ENCODE measurements at places on chromosomes 2 and 18.

GRCh38 chr2:19837235-19837766 is 64.5 kb downstream of the TTC32 start:
- DNase-seq: no peak

- no peak for DNase-seq
These were observed 56.1 kb upstream of the NFE2L2 start for GRCh38 chr2:177320596-177320995.

GRCh38 chr2:112920923-112921532 is 10.1 kb downstream of the IL37 start:
- no peak for DNase-seq

DNA sequence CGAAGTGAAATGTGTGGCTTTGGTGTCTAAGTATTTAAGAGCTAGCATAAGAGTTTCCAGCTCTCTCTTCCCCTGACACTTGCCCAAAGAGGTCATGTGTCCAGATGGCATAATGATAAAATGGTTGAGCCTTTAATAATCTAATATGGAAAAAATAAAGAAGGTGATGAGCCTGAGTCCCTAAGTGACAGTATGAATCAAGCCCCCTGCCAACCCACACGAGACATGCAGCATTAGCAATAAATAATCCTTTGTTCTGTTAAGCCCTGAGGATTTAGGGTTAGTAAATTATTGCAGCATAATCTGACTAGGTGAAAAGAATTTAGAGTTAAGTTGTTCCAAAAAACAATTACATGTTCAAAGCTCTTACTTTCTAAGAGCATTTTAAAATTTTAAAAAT is 217.2 kb upstream of the CCDC150 start:
- no peak for DNase-seq

- no peak for DNase-seq
These were observed 13.9 kb downstream of the DYSF start for GRCh38 chr2:71467180-71467815.

DNA sequence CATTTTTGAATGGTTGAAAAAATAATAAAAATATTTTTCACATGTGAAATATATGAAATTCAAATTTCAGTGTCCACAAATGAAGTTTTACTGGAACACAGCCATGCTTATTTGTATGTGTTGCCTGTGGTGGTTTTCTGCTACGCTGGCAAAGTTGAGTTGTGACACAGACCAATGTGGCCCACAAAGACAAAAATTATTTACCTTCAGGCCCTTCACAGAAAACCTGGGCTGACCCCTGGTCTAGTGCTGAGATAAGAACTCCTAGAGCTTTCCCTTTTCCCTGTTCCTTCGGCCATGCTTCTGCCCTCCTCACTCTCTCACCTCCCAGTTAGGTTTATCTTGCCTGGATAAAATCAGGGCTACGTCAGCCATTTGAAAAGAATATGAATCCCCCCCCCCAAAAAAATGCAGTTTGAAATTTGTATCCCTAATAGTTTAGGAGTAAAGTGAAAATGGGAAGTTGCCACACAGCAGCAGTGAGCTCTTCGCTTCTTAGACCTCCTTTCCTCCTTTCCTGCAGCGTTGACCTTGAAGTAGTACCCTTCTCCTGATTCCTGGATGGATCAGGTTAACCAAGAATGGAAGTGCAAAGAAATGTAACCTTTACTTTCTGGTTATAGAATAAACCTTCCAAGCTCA is 91.0 kb downstream of the LIMS1 start:
- DNase-seq: no peak

DNA sequence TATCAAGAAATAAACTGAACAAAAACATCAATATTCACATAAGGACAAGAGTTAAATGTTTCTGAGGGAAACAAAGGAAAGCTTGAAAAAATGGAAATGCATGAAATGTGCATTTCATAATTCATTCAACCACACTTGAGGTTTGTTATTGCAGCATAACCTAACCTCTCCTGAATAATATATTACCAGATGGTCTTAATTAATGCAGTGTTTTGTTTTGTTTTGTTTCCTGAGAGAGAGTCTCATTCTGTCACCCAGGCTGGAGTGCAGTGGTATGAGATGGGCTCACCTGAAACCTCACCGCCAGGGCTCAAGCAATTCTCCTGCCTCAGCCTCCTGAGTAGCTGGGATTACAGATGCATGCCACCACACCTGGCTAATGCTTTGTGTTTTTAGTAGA is 139.9 kb upstream of the PIEZO2 start:
- DNase-seq: no peak

GRCh38 chr18:44696892-44697291 is 16.2 kb downstream of the SETBP1 start:
- no peak for DNase-seq

GRCh38 chr2:233413559-233414272 is 59.4 kb downstream of the DGKD start:
- no peak for DNase-seq

GRCh38 chr2:88537640-88538039 is 85.1 kb upstream of the FOXI3 start:
- DNase-seq: no peak

- no peak for DNase-seq
These were observed 3.8 kb downstream of the ACTG2 start for GRCh38 chr2:73896362-73897239.

DNA sequence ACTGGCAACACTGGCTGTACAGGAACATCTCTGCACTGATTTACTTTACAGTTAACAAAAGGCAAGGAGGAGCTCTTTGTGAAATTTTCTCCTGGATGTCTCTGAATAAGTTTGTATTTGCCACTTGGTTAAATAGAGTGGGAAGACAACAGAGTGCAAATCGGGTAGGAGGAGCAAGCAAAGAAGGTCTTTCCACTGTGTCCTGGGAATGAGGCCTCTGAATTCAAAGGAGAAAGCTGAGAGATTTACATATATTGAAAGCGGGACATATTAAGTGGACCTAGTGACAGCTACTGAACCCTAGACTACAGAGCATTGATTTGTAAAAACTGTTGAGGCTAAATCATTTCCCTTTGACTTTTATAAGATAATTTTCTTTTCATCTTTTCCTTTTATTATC is 117.4 kb upstream of the CHRNA1 start:
- DNase-seq: no peak

- no peak for DNase-seq
These were observed 165.9 kb upstream of the ID2 start for GRCh38 chr2:8515864-8516533.

DNA sequence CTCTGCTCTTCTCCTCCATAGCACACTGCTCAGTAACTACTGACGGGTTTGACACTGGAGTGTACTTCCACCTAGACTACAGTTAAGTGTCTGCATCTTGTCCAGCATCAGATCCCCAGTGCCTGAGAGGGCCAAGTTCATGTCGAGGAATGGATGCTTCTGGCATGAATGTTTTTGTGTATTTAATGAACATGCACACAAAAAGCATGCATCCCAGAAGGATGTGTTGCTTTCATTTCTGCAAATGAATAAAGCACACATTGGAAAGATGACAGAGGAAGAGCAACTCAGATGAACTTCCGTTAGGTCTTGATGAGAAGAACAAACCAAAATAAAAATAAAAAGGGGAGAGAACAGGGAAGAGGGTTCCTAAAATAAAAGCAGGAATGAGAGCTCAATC is 27.9 kb downstream of the C2orf49 start:
- DNase-seq: no peak

- no peak for DNase-seq
These were observed 142.7 kb upstream of the KLHL14 start for GRCh38 chr18:32915516-32915915.

DNA sequence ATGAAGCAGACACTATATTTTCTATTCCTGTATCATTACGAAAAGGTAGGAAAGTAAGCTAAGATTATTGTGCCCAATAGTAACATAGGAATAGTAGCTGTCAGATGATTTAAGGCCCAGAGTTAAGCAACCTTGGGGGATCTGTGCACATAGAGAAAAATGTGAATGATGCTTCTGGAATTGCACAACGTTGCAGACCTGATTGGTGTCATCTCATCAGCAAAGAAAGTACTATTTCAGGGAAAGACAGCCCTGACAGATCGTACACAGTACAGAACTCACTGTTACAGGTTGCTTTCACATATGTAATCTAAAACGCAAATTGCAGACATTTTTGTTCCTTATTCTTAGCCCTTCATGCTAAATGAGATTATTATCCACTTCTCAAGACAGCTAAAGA is 535.9 kb downstream of the TRIB2 start:
- DNase-seq: no peak

GRCh38 chr2:143535802-143536201 is 406.6 kb downstream of the ARHGAP15 start:
- no peak for DNase-seq

DNA sequence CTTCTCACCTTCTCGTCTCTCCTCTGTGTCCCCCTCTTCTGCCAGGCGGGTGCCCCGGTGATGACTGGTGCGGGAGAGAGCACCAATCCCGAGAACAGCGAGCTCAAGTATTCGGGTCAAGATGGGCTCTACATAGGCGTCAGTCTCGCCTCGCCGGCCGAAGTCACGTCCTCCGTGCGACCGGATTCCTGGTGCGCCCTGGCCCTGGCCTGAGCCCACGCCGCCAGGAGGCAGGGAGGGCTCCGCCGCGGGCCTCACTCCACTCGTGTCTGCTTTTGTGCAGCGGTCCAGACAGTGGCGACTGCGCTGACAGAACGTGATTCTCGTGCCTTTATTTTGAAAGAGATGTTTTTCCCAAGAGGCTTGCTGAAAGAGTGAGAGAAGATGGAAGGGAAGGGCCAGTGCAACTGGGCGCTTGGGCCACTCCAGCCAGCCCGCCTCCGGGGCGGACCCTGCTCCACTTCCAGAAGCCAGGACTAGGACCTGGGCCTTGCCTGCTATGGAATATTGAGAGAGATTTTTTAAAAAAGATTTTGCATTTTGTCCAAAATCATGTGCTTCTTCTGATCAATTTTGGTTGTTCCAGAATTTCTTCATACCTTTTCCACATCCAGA is 31.3 kb downstream of the GATA6 start:
- no peak for DNase-seq

DNA sequence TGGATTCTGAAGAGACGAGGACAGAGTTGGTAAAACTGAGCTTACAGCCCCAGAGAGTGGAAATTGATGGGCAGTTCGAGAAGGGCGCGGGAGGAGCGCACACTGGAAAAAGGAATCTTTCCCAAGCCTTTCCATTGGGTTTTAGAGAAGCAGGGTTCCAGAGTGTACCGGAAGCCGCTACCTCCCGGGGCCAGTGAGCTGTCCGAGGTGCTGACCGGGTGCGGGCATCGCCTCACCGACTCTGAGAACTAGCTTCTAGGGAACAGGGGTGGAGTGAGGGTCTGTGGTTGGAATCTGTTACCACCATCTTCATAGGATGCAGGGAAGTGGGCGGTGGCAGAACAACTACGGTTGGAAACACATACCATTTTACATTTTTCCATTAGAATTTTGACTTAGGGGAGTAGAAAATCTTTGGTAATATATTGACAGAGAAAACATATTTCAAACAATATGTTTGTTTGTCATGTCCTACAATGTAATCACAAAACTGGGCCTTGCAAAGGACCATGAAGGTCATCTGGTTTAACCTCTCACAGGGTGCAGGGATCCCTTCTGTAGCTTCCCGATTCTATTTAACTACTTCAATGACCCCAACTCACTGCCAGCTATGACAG is 724 bp downstream of the NMS start:
- no peak for DNase-seq

DNA sequence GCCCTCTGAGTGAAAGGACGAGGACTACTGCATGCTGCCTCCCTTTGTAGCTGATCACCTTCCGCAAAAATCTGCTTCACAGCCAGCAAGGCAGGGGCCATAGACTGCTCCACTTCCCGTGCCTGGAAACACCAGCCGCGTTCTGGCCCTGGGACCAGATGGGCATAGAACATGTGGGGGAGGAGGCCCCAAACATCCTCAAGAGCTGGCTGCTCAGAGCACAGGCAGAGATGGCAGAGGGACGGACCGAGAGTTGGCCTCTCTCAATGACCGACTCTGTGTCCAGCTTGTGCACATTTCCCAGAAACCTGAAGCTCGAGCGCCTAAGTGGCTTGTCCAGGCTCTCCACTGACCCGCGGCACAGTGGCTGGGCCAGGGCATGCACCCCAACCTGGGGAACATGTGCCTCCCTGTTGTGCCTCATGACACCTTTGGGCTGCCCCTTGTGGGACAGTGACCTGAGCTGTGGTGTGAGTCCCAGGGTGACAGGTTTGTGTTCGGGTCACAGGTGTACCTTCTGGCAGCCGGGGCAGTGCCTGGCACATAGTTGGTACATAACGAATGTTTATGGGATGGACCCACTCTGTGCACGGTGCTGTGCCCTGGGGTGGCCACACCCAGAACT is 9.1 kb downstream of the KCNF1 start:
- no peak for DNase-seq

- no peak for DNase-seq
These were observed 825.1 kb downstream of the SLC4A3 start for GRCh38 chr2:220452561-220452960.

- no peak for DNase-seq
These were observed 448.6 kb downstream of the BCL11A start for GRCh38 chr2:60104514-60105505.

DNA sequence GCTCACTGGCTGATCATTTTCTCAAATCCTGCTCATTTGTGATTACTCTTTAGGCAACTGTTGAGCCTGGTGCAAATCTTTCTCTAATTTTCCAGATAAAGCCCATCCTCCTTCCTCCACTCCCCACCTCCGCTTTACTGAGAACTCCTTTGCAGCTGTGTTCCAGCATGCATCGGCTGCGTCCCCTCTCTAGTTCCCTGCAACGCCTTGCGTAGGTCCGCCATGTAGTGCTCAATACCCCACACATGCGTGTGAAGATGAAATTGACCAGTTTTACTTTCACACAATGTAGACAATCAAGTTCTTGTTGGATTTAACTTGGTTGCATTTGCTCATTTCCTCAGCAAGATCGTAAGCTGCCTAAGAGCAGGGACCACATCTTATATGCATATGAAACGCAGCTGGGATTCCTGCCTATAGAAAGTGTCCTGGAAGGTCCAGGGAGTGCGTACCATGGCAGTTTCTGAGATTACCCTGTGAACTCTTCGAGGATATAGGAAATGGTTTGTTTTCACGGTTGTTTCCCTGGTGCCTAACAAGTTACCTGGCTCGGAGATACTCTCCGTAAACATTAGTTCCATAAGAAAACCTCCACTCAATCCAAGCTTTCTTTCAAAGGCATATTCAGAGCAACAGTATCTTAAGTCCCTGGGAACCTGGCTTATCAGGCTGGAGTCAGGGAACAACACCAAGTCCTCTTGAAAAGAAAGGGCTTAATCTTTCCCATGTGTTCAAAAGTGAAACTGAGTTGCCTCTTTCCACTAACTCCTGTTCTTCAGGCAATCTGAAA is 766.4 kb upstream of the ID2 start:
- no peak for DNase-seq

DNA sequence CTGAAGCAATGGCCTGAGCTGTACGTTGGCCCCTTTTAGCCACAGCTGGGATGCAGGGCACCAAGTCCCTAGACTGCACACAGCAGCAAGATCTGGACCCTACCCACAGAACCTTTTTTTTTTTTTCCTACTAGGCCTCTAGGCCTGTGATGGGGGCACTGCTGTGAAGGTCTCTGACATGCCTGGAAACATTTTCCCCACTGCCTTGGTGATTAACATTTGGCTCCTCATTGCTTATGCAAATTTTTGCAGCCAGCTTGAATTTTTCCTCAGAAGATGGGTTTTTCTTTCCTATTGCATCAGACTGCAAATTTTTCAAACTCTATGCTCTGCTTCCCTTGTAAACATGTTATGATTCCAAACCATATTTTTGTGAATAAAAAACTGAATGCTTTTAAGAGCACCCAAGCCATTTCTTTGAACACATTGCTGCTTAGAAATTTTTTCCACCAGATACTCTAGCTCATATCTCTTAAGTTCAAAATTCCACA is 33.5 kb downstream of the PDE1A start:
- no peak for DNase-seq

All from D721Med (cell line).